Glutamatergic neuron (in vitro differentiated cells): ENCODE measurements at places on chromosomes 7 and 10.

GRCh38 chr7:152145853-152146466, 120.5 kb downstream of the GALNT11 start:
- peak overlapping the region; percentile 30 for H3K27ac ChIP-seq
- H3K4me1 ChIP-seq = peaks cover 15% of the 10 kb centered on the region
- H3K4me3 ChIP-seq = no peak overlapping the region
- no peaks in the 10 kb centered on the region for H3K36me3 ChIP-seq

DNA sequence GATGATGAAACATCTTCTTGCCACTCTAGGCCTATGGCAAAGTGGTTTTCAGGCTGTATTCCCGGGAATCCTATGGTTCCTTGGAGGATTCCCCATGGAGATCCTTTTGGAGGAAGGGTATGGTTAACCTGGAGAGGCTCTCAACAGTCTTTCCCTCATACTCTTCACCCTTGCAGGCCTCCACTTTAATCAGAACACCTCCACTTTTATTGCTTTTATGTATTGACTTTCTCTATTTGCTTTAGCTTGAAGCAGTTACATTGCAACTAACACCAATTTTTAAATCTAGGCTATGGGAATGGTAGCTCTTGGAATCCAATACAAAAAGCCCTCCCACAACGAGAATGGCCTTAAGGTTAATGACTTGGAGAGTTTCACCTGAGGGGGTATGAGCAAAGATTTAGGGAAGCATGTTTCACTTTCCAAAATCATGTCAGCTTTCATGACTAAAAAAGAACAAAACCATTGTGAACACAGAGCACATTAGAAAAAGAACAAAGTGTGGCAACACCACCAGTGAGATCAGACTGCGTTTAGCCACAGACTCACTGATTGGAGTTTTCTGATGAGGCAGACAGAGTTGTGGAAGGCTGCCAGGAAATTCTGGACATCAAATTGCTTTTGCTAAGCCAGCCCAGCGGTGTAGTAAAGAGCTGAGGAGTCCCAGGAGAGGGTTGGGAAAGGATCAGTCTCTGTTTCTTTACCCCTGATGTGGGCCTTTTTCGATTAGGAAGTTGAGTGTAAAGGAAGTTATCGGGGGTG, 130.4 kb upstream of the BMPER start:
- peaks cover 3% of the 10 kb centered on the region for H3K27me3 ChIP-seq
- H3K4me3 ChIP-seq = no peak overlapping the region
- peaks cover 28% of the 10 kb centered on the region for H3K4me1 ChIP-seq

- peak overlapping the region; percentile 90 for H3K4me3 ChIP-seq
- H3K27me3 ChIP-seq = peaks cover 8% of the 10 kb centered on the region
- H3K4me1 ChIP-seq = peaks cover 17% of the 10 kb centered on the region
- no peaks in the 10 kb centered on the region for H3K36me3 ChIP-seq
- peak overlapping the region; percentile 83 for H3K27ac ChIP-seq
- peak; percentile 85 for DNase-seq
These were observed 841 bp downstream of the GLUD1 start for GRCh38 chr10:87093632-87094372.

DNA sequence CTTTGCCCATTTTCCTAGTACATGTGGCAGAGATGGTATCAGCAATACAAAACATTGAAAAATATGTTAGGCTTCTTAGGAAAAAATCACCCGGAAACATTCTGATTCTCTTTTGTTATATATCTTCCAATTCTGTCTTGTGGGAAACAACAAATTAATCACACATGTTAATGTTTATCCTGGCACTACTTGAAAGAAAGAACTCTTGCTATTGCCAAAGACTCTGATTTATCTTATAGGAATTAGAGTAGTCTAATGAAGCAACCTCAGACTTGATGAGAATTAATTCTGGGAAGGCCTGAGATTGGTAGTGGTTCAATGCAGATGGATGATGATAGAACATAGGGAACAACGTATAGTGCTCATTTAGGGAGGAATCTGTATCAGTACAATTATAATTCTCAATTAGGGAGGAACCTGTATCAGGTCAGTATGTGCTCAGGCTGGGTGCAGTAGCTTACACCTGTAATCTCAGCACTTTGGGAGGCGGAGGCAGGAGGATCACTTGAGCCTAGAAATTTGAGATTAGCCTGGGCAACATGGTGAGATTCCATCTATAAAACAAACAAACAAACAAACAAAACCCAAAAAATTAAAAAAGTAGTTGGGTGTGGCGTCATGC, 50.7 kb downstream of the TAS2R16 start:
- H3K27ac ChIP-seq = no peak overlapping the region
- no peak overlapping the region for H3K4me3 ChIP-seq
- no peaks in the 10 kb centered on the region for H3K36me3 ChIP-seq
- no peaks in the 10 kb centered on the region for H3K4me1 ChIP-seq

GRCh38 chr10:114822444-114823076, 980 bp downstream of the FHIP2A start:
- peak overlapping the region; percentile 86 for H3K4me3 ChIP-seq
- no peaks in the 10 kb centered on the region for H3K36me3 ChIP-seq
- peaks cover 10% of the 10 kb centered on the region for H3K4me1 ChIP-seq

GRCh38 chr10:6120691-6121090, 31.9 kb downstream of the RBM17 start:
- H3K36me3 ChIP-seq = no peaks in the 10 kb centered on the region
- no peak overlapping the region for H3K4me3 ChIP-seq
- peak overlapping the region; percentile 45 for H3K27ac ChIP-seq
- DNase-seq = no peak
- H3K27me3 ChIP-seq = peaks cover 7% of the 10 kb centered on the region

- no peaks in the 10 kb centered on the region for H3K36me3 ChIP-seq
- DNase-seq = no peak
- H3K4me3 ChIP-seq = no peak overlapping the region
- no peaks in the 10 kb centered on the region for H3K4me1 ChIP-seq
- H3K27ac ChIP-seq = no peak overlapping the region
- H3K27me3 ChIP-seq = no peaks in the 10 kb centered on the region
These were observed 361.4 kb downstream of the KIF20B start for GRCh38 chr10:90062786-90063185.

DNA sequence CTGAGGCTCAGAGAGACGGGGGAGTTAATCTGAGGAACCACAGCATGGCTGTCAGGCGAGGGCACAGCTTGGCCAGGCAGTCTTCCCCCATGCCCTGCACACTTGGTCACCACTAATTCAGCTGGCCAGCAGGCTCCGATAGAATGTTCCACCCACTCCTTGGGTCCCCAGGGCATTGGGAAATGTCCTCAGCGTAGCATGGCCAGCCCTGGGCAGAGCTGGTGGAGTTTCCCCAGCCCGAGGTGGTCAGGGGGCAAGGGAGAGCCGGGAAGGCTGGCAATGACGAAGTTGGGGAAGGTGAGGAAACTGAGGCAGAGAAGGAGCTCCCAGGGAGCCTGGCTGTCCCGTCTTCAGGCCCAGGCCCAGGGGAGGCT, 12.1 kb upstream of the GRIFIN start:
- peaks cover 7% of the 10 kb centered on the region for H3K36me3 ChIP-seq
- no peak overlapping the region for H3K27ac ChIP-seq
- peaks cover 6% of the 10 kb centered on the region for H3K4me1 ChIP-seq
- peak; percentile 12 for DNase-seq
- peaks cover 11% of the 10 kb centered on the region for H3K27me3 ChIP-seq

DNA sequence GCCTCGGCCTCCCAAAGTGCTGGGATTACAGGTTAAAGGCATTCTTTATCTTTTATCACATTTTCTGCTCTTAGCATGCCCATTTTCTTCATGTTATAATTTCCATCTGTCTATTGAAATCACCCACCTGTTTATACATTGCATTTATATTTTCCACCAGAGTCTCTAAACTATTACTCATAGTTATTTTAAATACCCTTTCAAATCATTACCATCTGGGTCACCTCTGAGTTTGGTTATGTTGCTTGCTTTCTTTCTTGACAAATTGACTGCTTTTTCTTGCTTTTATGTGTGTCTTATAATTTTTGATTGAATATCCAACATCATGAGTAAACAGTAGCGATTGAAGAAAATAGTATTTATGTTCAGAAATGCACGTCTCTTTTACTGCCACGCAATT, 71.4 kb downstream of the TMEM270 start:
- no peak overlapping the region for H3K27ac ChIP-seq
- H3K4me1 ChIP-seq = no peaks in the 10 kb centered on the region

DNA sequence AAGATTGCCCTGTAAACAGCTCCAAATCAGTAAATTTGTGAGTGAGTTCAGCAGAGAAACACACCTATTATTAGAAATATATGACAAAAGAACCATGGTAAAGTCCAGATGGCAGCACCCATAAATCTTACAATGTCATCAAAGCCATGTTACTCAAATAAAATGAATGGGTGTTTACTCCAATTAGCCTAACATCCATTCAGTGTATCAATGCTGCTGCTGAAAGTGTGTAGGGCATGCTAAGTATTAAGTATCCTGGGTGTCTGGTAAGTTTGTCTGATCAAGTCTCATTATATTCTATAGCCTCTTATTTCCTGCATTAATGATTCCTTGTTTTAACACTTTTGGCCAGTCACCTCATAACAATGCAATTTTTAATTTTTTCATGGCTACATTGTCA, 185.5 kb upstream of the STEAP4 start:
- no peak overlapping the region for H3K27ac ChIP-seq
- no peaks in the 10 kb centered on the region for H3K27me3 ChIP-seq
- H3K36me3 ChIP-seq = no peaks in the 10 kb centered on the region
- peaks cover 3% of the 10 kb centered on the region for H3K4me1 ChIP-seq
- no peak for DNase-seq
- H3K4me3 ChIP-seq = no peak overlapping the region

DNA sequence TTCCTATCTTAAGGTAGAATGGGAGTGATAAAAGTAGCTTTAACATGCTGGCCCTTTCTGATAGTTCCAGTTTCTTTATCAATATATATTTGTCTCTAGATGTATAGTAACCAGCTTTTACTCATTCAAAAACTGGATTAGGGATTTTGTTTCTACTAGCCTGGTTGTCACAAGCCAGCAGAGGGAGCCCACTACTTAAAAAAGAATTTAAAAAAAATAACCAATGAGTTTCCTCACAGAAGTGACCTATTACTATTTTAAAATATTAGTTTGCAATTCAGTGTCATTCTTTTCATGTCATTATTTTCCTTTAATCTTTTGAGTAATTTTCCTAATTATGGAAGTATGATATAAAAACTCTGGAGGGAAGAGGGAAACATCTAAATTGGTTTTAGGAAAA, 142.1 kb downstream of the PHTF2 start:
- H3K27me3 ChIP-seq = no peaks in the 10 kb centered on the region
- H3K4me1 ChIP-seq = no peaks in the 10 kb centered on the region
- no peaks in the 10 kb centered on the region for H3K36me3 ChIP-seq
- no peak overlapping the region for H3K4me3 ChIP-seq
- no peak for DNase-seq
